ENCODE measurements at places on chromosomes 13 and 19.

- no peak for DNase-seq
Observed at GRCh38 chr13:95937714-95938320, 115.4 kb downstream of the UGGT2 start.

GRCh38 chr13:61913183-61913582 lies 497.5 kb upstream of the PCDH20 start:
- DNase-seq, result no peak

- no peak for DNase-seq
Observed at GRCh38 chr13:27810461-27810860, 18.2 kb downstream of the GSX1 start.

DNA sequence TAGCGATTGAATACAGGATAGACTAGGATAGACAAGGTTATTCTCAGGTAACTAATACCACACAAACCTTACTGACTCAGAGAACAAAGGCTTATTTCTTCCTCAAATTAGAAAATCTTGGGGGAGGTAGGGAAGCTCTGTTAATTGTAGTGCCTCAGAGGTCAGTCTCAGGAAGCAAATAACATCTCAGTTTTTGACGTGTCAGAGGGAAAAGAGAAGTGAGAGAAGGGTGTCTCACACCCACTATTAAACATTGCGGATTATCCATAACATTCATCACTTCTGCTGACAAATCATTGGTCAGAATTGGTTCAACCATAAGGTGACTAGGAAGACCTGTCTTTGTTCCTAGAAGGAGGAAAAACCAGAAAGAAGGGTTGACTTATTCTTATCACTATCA lies 579.4 kb upstream of the MIR17HG start:
- DNase-seq, result no peak

DNA sequence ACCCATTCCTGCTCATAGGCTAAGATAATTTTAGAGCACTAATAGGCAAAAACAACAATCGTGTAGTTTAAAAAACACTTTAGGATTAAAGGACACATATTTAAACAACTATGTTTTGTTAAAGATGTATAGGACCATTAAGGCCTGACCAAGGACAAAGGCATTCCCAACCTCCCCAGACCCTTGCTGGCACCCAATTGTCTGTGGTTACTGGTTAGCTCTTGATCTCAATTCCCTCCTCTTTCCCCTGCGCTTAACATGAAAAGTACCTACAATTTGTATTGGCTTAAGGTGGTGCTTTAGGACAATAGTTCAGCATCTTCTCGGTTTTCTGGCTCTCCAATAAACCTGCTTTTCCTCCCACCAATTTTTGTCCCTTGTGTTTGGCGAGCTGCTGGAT lies 51.0 kb downstream of the TEX26 start:
- no peak for DNase-seq

GRCh38 chr19:51743405-51743804 lies 8.3 kb downstream of the FPR1 start:
- DNase-seq, result no peak

DNA sequence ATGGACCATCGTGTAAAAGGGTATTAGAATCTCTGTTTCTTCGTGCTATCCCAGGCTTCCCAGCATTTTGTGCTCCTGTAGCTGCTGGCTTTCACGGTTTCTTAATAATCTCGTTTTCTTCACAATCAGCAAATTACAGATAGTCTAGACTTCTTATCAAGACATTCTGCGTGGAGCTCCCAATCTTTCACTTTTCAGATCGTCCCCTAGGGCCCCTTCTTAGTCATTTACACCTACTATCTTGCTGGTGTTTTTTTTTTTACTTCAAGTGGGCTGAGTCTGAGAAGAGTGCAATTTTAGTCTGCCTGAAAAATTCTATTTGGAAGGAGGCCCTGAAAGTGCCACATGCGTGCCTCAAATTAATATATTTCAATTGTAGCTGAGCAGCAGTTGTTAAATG lies 275.1 kb downstream of the SHISA2 start:
- no peak for DNase-seq
